ENCODE measurements at places on chromosomes 11 and 22.

GRCh38 chr11:126897430-126897829 is 103.1 kb downstream of the KIRREL3 start:
- no peak for DNase-seq

- DNase-seq, result no peak
Observed at GRCh38 chr11:79182794-79183193, 258.0 kb downstream of the TENM4 start.

DNA sequence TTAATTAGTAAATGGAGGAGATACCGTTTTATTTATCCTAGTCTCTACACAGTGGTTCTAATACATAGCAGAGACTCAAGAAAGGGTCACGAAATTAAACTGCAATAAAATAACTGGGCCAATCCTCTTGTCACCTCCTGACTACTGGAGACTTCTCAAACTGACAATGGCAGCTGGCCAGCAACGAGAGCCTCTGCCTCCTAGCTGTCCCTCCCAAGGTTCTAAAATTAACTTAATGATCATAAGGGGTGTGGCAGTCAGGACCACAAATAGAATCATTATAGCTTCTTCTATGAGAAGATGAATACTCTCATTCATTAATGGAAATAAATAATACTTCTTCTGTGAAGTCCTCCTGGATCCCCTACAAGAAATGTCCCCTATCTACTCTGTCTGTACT is 63.8 kb upstream of the APOA1 start:
- no peak for DNase-seq

GRCh38 chr11:8698379-8698851 is 15.8 kb downstream of the RPL27A start:
- DNase-seq, result no peak

DNA sequence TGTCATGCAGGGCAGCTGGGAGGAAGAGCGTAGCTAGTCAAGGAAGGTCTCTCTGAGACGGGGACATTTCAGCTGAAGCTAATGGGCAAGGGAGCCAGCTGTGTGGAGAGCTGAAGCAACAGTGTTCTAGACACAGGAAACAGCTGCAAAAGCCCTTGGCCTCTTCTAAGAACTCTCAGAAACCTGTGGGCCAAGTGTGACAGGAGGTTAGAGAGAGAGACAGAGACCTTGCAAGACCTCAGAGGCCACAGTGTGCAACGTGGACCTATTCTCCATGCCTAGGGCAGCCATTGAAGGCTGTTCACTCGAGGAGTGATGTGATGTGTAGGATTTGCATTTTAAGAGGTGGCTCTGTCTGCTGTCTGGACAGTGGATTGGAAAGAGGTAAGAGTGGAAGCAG is 48.7 kb upstream of the TNRC6B start:
- DNase-seq, result no peak

DNA sequence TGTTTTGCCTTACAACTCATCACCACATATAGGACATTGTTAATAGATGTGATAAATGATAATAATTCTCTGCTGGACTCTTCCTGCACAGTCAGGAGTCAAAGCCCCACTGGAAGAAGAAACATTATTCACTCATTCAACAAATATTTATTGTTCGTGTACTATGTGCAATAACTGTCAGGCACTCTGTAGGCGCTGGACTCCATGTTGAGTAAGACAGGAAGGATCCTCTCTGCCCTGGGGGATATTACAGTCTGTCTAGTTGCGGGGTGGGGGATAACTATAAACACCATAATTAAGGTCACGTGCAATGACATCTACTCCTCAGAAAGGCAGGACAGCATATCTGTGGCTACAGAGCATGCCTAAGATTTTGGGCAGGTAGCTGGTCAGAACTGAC is 281.1 kb downstream of the FAT3 start:
- no peak for DNase-seq

GRCh38 chr11:92267968-92268367 is 43.4 kb downstream of the FAT3 start:
- no peak for DNase-seq

GRCh38 chr22:26322179-26322905 is 106.7 kb upstream of the ASPHD2 start:
- DNase-seq, result no peak

DNA sequence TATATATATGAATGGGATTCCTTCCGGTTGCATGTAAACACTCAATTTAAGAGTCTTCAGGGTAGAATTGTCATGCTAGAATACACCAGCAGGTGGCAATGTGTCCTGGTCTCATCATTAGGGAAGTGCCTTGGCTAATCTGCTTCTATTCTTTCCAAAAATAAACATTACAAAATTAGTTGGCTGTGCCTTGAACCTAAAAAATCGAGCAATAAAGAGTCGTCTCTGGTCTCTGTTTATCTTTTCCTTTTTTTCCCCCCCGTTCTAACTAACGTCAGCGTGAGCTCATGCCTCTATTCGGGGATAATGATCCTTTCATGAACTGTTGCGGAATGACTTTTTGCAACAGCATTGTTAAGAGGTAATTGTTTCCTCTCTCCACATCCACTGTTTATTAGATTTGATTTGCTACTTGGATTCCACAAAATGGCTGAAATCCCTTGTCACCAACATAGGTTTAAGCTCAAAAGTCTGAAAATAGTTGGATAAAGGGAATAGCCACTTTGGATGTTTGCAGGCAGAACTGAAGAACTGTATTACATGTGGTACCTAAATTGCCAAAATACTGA is 1.2 kb upstream of the ARHGEF12 start:
- DNase-seq, result no peak

GRCh38 chr22:20173772-20174171 is 22.9 kb upstream of the CCDC188 start:
- no peak for DNase-seq

GRCh38 chr11:19753451-19754106 is 40.9 kb downstream of the NAV2 start:
- no peak for DNase-seq

- DNase-seq, result no peak
Observed at GRCh38 chr11:25483915-25484635, 847.9 kb upstream of the ANO3 start.

GRCh38 chr11:33730716-33731115 is 5.5 kb downstream of the CD59 start:
- DNase-seq, result no peak

DNA sequence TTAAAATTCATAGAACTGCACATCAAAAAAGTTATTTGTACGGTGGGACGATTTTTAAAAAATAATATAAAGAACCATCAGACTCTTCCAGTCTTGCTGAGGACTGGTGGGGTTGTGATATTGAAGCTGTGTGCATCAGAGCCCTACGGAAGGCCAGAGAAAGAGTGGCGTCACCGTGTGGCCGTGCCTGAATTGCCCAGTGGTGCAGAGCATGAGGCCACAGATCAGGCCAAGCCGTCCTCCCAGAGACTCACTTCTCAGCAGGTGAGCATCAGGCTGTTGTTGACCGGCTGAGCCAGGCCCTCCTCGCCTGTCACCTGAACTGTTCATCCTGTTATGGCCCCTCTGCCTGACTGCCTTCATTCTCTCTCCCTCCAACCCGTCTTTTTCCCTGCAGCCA is 1013.9 kb downstream of the TBC1D22A start:
- no peak for DNase-seq

GRCh38 chr22:44574057-44574639 is 76.1 kb upstream of the RTL6 start:
- no peak for DNase-seq

DNA sequence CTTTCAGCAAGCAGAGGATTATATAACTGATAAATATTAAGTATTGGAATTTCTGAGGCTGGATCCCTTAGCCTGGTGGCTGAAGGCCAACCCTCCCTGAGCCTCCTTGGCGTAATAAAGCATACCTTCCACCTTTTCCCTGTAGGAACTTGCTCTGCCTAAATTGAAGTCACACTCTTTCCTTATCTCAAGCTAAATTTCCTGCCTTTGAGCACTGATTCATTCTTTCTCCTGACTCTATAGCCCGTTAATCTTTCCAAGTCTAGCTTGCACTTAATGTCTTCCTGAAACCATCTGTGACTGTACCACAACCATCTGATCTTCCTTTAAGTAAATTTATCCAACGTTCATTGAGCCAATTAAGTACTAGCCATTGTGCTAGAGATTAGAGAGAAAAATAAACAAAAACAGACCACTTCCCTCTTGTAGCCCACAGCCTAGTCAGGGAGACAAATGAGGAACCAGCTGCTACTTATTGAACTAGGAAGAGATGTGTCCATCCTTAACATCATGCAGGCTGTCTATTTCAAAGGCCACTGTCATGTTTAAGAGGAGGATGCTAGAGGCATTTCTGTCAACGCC is 62.9 kb downstream of the GRK3 start:
- no peak for DNase-seq

DNA sequence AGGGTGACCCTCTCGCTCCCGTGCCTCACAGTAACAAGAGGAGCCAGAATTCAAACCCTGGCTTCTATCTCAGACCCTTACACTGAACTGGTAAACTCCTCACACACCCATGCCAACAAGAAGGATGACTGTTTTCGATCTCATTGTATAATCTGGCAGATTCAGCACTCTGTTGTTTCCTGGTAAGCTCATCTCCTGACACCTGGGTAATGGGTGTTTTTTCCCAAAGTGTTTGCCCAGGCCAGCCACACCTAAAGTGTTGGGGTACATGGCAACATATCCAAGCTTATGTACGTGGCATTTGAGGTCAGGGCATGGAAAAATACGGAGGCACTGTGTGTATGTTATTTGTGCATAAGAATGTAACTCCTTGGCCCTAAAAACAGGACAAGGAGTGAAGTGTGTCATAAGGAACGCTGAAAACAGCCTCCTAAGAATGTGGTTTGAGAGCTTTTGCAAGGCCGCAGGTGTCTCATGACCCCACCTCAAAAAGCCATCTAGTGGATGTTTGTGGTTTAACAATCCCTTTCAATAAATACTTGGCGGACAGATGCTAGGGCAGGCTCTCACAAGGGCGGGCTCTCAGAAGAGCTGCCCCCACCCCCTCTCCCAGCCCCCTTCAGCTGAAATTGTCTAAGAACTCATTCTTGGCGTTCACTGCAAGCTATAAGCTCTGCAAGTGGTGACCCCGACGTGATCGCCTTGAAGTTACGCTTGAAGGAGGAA is at the start of gene MS4A15:
Gene MS4A15 (plus strand): TSS at position 561 of the 726 bp plus-strand sequence. CDS start 6,867 bp downstream, outside the sequence.
- no peak for DNase-seq

- no peak for DNase-seq
Observed at GRCh38 chr11:128480066-128480465, 107.3 kb downstream of the ETS1 start.

DNA sequence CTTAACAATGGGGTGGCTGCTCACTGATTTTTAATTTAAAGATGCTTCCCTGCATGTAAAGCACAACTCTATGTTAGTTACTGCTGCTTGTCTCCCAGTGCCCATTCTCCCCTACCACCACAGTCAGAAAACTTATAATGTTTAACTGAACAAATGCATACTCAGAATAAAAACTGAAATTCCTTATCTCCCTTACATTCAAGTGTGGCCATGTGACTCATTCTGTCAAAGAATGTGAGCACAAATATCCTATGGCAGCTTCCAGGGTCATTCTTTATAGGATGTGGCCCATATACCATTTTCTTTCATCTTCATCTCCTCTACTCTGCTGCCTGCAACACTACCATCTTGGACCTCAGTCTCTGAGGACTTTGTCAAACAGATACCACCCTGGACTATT is 374.8 kb downstream of the DYNC2H1 start:
- no peak for DNase-seq

- DNase-seq, result no peak
Observed at GRCh38 chr22:17816649-17817048, 42.4 kb upstream of the BID start.

GRCh38 chr22:44246615-44247326 is 66.0 kb downstream of the SHISAL1 start:
- no peak for DNase-seq

- DNase-seq, result no peak
Observed at GRCh38 chr22:34797826-34798225, 268.1 kb upstream of the ISX start.

GRCh38 chr11:121814962-121815361 is 301.1 kb downstream of the BLID start:
- DNase-seq, result no peak

DNA sequence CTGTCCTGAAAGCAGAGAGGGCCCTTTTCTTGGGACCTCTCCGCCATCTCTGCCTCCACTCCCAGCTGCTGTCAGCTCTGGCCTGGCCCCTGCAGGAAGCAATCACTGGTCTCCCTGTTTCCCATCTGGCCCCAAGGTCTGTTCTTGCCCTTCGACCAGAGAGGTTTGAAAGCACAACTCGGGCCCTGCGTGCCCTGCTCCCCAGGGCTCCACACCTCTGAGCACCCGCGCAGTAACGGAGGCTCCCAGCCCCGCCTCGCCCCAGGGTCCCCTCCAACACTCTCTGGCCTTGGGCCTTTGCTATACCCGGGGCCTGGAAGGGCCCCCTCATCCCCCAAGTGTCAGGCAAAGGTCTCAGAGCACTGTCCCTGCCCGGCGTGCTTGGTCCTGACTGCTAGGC is 7.8 kb upstream of the CD81 start:
- DNase-seq, result no peak

- no peak for DNase-seq
Observed at GRCh38 chr11:102552447-102553194, 22.1 kb upstream of the MMP7 start.

GRCh38 chr11:59555601-59556114 is 44.3 kb downstream of the OR4D9 start:
- DNase-seq, result no peak

DNA sequence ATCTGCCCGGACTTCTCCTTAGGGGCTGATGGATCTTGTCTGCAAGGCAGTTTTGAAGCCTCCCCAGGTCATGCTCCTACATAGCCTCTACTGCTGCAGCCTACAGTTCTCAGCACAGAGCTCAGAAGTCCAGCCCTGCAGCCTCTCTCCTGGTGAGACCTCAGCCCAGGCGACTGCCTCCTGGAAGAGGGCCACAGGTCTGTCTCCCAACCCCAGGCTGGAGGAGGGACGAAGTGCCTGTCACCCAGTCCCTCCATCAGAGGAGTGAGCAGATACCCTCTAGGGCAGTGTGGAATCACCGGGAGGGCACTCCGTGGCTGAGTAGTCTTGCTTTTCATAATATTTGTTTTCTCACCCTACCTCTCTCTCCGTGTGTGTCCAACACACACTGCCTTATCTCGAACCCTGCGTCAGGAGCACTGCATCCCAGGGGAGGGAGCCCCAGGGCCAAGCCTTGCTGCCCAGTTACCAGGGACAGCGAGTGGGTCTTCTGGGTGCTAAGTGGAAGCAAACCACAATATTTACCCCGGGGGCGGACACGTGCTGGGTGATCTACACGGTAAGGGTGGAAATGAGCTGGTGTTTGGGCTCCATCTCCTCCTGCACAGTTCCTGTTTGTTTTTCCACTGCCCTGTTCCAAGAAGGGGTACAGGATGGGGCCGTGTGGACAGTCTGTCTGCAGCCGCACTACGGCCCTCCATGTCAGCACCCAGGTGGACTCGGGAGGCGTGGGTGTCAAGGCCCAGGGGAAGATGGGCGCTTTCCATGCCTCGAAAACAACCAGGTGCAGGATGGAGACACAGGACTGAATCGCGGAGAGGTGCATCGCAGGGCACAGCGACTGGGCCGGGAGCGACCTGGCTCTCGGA is 133.7 kb upstream of the HSD17B12 start:
- DNase-seq, result no peak

- DNase-seq, result no peak
Observed at GRCh38 chr11:92380882-92381281, 156.3 kb downstream of the FAT3 start.

DNA sequence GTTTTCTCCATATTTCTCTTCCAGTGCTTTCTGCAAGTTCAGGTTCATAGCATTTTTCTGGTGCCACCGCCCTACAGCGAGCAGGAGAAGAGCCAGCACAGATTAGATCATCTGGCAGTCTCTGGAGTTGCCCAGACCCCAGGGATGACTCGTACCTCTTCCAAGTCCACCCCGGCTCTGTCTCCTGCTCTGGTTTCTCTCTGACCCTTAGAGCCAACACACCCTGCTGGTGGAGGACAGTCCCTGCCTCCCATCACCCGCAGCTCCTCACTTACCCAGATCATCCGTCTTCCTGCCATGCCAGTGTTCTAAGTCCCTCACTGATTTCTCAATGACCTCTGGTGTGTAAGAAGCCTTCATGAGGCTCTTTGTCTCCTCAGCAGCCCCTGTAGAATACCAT is 28.0 kb downstream of the TST start:
- DNase-seq, result no peak

All from stimulated activated CD8-positive, alpha-beta memory T cell treated with anti-CD3 and anti-CD28 coated beads, Interleukin-15, amount 100 ng/mL, for 24 hours (primary cell).